ENCODE measurements at places on chromosomes 7 and 10.

DNA sequence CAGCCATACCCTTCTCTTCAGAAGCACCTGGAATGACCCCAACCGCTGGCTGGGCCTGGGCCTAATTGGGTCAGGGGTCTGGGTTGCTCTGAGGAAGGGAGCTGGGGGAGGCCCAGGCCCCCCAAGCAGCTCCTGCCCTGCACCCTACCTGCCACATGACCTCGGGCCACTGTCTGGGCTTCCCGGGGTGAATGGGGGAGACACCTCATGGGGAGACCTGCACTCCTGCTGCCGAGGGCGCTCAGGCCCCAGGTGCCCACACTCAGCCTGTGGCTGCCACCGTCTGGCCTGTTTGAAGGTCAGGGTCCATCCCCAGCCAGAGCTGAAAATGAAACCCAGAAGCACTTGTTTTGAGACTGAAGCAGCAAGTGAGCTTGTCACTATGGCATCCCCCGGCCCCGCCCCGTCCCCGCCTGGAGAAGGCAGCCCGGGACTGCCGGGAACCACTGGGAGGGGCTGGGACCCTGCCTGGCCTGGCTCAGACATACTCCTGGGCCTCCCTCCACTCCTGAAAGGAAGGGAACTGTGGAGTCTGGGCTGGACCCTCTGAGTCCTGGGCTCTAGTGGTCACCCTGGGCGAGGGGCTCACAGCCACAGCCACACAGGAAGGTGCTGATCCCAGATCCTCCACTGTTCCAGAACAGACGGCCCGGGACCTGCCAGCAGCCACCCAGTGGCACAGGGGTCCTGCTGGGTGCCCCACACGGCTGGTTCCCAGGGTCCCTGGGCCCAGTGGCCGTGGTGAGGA is 7.4 kb upstream of the MICALL2 start:
- no peak for DNase-seq

- no peak for DNase-seq
Observed at GRCh38 chr7:80150611-80151273, 16.1 kb downstream of the GNAI1 start.

DNA sequence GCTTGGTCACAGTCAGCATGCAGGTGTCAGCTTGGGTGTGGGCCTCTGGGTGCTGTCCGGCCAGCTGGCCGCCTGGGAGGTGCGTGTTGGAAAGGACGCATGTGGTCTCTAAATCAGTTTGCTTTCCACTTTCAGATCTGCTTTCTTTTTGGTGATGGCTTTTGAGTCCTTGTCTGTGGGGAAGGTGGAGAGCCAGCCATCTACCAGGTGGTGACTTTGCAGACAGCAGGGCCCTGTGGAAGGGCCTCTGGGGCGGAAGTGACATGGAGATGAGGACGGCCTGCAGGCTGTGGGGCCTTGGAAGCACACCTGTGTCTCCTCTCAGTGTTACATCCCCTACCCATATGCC is 59.4 kb downstream of the WDR37 start:
- DNase-seq = no peak

GRCh38 chr7:39949971-39950472 is at the start of gene CDK13:
TSS of gene CDK13 (plus strand) at chr7:39950256. CDS start at chr7:39950642, 386 bp downstream.
- peak; percentile 72 for DNase-seq

- DNase-seq = no peak
Observed at GRCh38 chr10:85673270-85673669, 693.3 kb downstream of the GRID1 start.

DNA sequence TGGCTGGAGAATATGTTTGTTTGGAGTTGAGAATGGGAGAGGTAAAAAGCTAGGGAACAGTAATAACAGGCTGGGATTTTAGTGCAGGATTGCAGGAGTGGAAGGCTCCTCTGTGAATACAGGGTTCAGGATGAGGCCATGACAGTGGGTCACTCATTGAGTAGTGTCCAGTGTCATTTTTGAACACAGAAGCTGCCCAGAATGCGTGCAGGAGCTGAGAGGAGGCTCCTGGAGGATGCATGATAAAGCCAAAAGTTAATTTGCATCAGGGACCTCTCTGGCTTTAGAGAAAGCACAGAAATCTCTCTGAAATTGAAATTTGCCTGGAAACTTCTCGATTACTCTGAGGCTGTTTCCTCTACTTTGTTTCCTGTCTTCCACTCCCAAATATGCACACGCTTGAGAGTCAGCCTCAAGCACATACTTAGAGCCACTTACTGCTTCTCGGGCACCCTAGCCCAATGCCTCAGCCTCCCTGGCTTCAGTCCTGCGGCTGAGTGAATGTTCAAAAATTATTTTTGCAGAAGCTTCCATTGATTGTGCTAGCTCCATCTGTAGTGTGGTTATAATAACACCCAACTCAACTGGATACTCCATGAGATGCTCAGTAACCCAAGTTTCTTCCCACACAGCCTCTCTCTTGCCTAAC is 1.8 kb upstream of the GALNT17 start:
- no peak for DNase-seq

DNA sequence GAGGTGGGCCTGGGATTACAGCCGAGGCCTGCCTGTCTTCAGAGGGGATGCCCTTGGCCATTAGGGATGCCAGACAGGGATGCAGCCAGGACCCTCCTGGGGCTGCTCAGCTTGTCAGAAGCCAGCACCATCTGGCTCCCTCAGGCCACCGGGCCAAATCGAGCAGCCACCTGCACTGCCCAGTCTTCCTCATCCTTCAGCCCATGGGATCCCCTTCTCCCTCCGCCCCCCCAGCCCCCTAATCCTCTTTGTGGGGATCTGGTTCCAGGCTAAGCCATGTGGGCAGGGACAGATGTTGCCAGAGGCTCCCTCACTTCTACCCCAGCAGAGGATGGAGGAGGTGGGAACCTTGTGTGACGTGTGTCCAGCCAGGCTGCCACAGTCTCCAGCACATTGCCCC is 137.4 kb upstream of the PPIF start:
- no peak for DNase-seq

DNA sequence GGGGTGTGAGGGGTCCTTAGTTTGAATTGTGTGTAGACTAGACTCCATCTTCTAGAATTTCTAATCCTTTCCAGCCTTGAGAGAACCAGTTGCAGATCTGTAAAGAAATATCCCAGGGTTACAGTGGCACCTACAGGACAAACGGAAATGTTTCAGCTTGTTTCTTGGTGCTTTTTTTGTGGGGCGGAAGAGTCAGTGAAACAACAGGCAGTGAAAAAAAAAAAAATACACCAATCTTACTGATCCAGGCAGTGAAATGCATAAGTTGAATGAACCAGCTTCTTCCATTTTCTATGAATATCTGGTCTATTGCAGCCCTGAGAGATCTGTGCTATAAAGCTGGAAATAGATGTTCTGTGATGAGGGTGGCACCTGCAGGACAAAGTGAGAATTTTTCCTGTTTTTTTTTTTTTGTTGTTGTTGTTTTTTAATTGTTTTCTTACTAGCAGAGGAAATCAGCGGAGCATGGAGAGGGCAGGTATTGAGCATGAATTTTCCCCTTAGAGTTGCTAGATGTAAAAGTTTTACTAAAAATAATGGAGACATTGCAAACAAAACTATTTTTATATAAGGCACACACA is 81.9 kb upstream of the DYNC1I1 start:
- DNase-seq = no peak

GRCh38 chr7:40579401-40579800 is 444.6 kb downstream of the SUGCT start:
- DNase-seq = no peak

- no peak for DNase-seq
Observed at GRCh38 chr10:72449941-72450441, 95.3 kb upstream of the DNAJB12 start.

DNA sequence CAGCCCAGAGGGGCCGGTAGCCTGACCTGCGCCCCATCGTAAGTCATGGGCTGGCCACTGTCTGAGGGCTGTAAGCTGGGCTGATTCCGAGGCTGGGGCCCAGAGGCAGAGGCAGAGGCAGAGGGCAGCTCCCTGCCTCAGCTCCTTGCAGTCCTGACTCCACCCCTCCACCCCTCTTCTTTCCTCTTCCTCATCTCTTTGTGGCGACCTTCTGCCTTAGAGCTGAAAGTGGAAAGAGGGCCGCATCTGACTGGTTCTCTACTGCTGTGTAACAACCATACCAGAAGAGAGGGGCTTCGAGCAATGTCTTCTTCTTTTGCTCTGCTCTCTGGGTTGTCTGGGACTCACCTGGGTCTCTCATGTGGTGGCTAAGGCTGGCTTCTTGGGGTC is 179.1 kb downstream of the RPS24 start:
- DNase-seq = no peak

DNA sequence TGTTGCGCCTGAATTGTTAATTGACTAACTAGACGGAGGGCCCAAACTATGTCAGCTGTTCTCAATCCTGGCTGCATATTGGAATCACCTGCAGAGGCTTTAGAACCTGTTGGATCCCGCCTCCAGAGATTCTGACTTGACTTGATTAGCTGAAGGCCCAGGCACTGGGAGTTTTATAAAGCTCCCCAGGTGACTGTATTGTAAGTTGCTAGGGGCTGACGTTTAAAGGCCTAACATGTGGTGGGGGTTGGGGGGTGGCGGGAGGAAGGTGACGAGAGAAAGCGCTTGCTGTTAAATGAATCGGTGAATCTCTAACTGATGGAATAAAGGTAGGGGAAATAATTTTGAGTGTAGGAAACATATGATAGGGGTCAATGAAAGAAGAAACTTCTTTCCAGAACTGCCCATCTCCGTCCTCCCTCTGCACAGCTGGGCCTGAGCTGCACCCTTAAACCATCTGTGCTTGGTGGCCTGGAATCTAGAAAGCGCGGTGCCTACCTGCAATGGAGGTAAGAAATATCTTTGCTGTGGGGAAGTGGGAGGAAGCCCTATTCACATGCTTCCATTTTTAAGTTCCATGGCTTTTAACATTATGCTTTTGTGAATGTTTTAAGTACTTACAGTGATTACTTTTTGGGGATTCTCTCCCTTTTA is 225.0 kb upstream of the FAM3C start:
- DNase-seq = no peak

DNA sequence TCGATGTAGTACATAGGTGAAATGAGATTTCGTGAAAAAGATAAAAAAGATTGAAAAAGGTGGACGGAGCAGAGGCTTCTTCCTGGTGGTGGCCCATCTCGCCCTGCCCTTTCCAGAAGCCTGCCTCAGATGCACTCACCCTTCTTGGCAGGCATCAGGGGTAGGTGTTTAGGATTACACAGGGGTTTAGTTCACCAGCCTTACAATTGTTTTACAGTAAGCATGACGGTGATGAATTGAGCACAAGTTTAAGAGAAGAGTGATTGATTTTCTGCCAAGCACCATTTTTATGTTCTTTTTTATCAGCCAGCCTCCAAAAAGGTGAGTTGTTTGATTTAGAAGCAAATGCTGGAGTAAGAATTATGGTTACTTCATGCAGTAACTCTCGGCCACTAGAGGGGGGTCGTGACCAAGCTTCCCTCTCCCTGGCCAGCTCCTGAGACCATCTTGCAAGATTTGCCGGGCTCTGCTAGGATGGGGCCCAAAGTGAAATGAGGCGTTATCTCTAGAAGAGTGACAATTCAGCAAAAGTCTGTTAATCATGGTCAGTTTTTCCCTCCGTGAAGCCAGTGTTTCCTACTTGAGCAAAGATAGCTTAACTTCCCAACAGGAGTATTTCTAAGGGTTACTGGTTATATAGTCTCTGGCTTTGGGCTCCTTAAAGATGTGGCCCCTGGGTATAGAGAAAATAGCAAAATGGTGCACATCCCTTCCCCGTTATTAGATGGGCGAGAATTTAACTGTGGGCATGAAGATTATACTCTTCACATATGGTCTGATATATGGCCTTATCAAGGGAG is 228.8 kb downstream of the BMPER start:
- DNase-seq = no peak

DNA sequence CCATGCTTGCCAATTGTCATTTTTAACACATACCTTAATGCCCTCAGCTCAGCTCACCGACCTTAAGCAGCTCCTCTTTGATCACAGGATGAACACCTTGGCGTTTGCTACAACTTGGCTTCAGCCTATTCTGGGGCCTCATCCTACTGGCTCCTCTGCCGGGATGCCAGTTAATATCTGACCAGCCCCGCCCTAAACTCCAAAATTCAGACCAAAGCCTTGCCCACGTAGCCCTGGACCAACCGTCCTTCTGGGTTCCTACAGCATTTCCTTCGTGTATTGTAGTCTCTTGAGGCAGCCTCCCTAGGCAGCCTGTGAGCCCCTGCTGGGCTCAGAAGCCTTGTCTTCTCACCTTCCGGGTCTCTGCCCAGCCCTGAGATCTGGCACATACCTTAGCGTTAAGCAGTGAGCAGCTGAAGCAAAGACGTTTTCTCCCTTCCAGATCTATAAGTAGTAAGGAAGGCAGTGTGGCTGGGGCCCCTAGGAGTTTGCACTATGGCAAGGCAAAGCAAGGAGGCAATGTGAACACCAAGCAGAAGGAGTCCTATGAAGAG is 836 bp downstream of the ENO4 start:
- no peak for DNase-seq

GRCh38 chr10:101141616-101142532 is 10.8 kb downstream of the TLX1 start:
- peak; percentile 59 for DNase-seq

DNA sequence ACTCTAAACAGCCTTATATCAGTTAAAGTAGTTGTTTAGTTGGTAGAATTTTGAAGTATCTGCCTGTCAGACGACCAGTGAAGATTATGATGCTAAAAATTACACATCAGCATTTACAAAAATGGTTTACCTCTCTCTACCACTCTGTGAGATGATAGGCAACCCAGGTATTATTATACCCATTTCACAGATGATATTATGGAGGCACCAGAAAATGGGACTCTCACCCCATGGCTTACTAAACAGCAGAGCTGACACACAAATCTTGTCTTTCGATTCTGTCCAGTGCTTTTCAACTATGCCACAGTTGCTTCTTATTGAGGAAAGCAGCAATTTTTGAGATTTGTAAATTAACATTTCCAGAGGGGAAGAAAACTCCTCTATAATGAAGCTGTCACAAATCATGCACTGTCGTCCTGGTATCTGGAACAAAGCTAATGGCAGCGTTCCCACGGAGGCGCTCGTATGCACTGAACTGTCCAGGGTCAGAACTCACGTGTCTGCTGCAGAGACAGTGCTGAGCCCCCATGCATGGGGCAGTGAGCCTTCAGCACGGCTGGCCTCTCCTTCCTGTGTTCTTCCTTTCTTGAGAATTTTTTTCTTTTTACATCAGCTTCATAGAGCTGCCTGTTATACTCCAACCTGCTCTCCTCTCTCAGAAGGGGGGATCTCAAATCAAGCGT is 381.1 kb downstream of the SDK1 start:
- DNase-seq = no peak

- no peak for DNase-seq
Observed at GRCh38 chr7:11950281-11950680, 118.3 kb upstream of the THSD7A start.

DNA sequence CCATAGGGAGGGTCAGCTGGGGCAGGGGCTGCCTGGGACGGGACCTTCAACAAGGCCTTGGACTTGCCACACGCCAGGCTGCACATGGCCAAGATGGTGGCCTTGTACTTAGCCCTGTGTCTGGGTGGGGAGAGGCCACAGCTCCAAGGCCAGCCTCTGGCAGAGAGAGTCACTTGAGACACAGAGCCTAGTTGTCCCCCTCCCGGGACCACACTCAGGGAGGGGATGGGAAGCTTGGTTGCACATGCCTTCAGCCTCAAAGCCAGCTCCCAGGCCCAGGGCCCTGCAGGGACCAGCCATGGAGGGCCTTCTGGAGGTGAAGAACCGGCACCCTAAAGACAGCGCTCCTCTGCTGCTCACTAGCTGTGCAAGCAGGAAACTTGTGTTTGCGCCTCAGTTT is 16.7 kb downstream of the MMRN2 start:
- DNase-seq = no peak
